ENCODE measurements at places on chromosomes 5 and 9. TPM values are rescaled to one million over a fixed set of nuclear protein-coding genes. Genes with fewer than 3 reads are reported as not detected.

LCN2 gene
- 1.1 TPM for total RNA-seq

SPOCK1 gene
- 48.5 TPM for total RNA-seq

CNTLN gene
- total RNA-seq = 17.0 TPM

FAT2 gene
- 0.15 TPM for total RNA-seq

FSTL4 gene
- not detected for total RNA-seq

LVRN gene
- total RNA-seq = 11.0 TPM

CHSY3 gene
- total RNA-seq = 19.5 TPM

EIF4E1B gene
- not detected for total RNA-seq

TDRD7 gene
- total RNA-seq = 17.0 TPM

MYORG gene
- total RNA-seq = 9.6 TPM

CARD6 gene
- total RNA-seq = 10.4 TPM

TMEM252 gene
- not detected for total RNA-seq

Measured in aorta (tissue), 5 donors.